ENCODE measurements at places on chromosomes 7 and 10. TPM values are rescaled to one million over a fixed set of nuclear protein-coding genes. Genes with fewer than 3 reads are reported as not detected.

FAM25G gene
- total RNA-seq: not detected

C10orf95 gene
- not detected for total RNA-seq

FGFBP3 gene
- total RNA-seq: 0.22 TPM

C7orf57 gene
- total RNA-seq: not detected

DYDC2 gene
- not detected for total RNA-seq

DNA sequence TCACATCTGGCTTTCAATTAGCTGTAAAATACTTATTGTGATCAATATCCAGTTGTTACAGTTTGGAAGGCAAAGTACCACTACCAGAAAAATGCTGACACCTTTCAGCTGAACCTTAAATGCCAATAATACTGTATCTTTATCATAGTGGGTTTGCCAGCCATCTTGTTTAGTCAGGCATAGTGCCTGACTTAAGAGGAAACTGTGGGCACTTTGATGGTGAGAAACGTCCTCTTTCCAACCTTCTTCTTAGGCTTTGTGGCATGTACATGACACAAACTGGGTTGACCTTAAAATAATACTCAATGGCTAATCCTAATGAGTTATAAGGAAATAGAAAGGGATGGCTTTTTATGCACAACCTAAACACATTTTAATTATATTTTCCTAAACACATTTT is 52.3 kb upstream of the PRR15 start:
- DNase-seq: no peak

DNA sequence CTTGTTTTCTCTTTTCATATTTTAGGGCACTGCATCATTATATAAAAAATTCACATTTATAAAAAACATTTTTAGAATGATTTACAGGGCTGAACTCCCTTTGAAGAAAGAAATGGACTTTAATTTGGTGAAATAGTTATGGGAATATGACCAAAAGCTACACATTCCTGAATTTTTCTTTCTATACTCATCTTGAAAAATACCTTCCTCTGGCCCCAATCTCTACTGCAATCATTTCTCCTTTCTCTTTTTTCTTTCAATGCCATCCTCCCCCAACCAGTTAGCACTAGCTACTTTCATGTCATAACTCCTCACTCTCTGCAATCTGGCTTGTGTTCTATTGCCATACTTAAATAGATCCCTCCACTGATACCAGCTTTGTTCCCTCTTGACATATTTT is 6.2 kb downstream of the WNT8B start:
- DNase-seq: no peak

GRCh38 chr10:30596013-30596412 is 33.5 kb downstream of the LYZL2 start:
- no peak for DNase-seq

GRCh38 chr7:135235841-135236240 is 2.2 kb downstream of the STRA8 start:
- no peak for DNase-seq

DNA sequence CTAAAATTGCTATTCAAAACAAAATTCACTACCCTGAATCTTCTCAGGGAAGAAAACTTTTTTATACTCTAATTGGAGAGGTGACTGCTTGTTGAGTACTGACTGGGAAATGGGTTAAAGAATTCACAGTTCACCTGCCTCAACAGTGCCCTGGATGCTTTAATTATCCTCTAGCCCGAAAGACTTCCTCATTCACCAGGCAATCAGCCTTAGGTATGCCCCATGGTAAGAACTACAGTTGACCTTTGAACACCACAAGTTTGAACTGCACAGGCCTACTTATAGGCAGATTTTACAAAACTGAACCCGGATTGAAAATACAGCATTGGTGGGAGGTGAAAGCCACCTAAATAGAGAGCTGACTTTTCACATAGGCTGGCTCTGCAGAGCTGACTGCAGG is 175.3 kb downstream of the ELAPOR2 start:
- no peak for DNase-seq
